ENCODE measurements at places on chromosomes 7 and 10. TPM values are rescaled to one million over a fixed set of nuclear protein-coding genes. Genes with fewer than 3 reads are reported as not detected.

The HMX2 gene
- total RNA-seq: not detected

The ARHGEF35 gene
- 4.2 TPM for total RNA-seq

The TNS3 gene
- 39.7 TPM for total RNA-seq

The UPK3B gene
- total RNA-seq: 2.2 TPM

The THSD7A gene
- total RNA-seq: 10.6 TPM

Measured in tongue (tissue), 3 donors.